ENCODE measurements at places on chromosomes 3 and 15.

DNA sequence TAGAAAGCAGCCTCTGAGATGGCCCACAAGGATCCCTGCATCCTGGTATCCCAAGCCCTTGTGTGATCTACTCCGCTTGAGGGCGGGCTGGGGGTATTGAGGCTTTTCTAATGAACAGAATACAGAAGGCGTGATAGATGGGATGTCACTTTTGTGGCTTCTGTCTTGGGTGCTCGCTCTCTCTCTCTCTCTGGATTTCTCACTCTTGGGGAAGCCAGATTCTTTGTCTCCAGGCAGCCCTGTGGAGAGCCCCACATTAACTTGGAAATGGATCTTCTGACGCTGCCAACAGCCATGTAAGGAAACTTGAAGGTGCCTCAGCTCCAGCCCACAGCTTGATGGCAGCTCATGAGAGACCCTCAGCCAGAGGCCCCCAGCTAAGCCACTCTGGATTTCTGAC, 26.9 kb upstream of the SEC62 start:
- no peak for DNase-seq

DNA sequence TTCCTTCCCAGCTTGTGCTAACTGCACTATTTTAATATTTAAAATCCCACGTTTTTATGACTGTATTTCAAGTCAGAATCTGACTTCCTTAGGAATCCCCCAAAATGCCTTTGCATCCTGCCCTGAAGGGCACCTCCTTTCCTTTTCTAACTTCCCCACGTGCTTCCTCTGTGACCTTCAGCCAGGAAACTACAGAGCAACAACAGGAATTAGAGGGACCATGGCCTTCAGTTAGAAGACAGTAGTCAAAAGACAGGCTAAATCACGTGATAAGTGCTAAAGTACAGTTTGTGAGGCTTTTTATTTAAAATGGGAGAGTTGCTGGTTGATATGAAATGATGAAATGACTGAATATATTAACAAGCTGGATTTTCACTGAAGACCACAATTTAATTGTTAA, 11.8 kb upstream of the ABHD10 start:
- no peak for DNase-seq

- DNase-seq = no peak
These were observed 189.0 kb upstream of the ICE2 start for GRCh38 chr15:60667925-60668324.

DNA sequence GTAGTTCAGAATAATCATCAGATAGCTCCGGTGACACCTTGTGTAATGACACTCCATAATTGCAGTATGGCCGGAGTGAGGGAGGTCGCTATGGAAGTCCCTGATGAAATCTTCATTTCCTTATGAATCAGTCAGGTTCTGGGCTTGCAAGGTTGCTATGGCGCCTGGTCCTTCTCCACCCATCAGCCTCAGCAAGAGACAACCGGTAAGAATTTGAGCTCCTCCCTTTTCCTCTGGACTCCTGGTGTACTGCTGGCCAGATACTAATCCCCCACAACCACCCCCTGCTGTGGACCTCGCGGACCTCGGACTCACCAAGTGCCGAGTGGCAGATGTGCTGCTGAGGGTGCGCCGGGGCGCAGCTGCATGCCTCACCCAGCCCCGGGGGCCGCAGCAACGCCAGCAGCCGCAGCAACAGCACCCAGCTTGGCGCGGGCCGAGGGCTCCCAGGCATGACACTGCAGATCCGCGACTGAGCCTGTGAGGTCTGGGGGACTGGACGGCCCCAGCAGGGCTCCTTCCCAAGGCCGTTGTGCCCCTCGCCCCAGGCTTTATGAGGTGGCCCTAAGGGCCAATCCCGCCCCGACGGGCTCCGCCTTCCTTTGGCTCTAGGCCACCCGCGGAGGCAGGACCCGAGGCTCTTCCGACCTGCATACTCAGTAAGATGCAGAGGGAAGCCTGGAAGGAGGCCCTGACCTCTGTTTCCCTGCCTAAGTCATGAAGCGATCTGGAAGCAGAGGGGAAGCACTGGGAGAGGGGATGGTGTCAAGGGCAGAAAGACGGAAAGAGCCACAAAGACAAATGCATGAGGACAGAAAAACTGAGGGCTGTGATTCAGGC, at the start of gene TIMP4:
TSS of gene TIMP4 (minus strand) at position 526 of the 840 bp plus-strand sequence. CDS start at position 454, 72 bp downstream.
- no peak for DNase-seq

DNA sequence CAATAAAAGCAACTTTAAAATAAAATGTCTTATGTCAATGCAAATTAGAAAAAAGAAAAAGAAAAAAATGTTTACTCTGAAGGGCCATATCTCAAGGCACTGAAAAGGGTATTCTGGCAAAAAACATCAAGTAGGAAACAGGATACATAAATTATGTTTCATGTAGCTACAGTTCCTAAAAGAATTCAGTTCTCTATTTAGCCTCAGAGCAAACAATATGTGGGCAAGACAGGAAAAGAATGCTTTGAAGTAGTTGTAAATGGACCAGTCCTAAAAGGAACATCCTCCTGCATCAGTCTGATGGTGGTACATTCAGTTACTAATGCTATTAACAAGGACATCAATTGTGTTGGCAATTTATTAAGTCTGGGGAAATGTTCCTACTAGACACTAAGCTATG, 8.1 kb downstream of the COMMD2 start:
- DNase-seq = no peak

GRCh38 chr3:11379824-11380701, 107.9 kb downstream of the ATG7 start:
- DNase-seq = no peak

- DNase-seq = no peak
These were observed 70.0 kb upstream of the WDR72 start for GRCh38 chr15:53829471-53829870.

- no peak for DNase-seq
These were observed 102.2 kb downstream of the ABHD5 start for GRCh38 chr3:43792904-43793303.

DNA sequence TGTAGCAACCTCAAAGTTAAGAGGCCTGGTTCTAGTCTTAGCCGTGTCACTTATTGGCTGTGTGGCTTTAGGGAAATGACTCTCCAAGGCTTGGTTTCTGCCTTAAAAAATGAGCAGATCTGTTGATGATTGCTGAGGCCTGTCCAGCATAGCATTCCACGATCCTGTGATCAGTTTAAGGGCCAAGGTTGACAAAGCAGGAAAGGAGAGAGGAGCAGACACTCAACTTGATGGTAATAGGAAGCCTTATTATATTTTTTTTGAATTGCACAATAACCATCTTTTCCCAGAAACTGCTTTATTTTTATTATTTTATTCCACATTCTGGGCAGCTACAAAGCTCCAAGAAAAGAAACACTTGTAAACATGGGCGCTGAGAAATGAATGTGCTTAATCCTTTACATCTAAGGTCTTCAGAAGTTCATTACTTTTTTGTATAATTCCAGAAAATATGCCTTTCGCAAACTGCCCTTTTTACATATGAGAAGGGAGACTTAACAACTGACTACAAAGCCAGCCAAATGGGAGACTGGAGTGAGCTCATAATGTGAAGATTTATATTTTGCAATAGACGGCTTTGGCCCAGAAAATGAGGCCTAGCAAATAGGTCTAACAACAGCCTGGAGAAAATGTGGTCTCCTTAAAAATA, 241.0 kb downstream of the ATP8B4 start:
- DNase-seq = no peak

GRCh38 chr15:72197460-72198355, at the start of gene GRAMD2A:
GRAMD2A (minus strand) TSS chr15:72197787.
- no peak for DNase-seq

GRCh38 chr3:63639806-63640205, 12.7 kb upstream of the SNTN start:
- DNase-seq = no peak

- DNase-seq = no peak
These were observed 609.5 kb upstream of the UBE2E2 start for GRCh38 chr3:22593638-22594037.

DNA sequence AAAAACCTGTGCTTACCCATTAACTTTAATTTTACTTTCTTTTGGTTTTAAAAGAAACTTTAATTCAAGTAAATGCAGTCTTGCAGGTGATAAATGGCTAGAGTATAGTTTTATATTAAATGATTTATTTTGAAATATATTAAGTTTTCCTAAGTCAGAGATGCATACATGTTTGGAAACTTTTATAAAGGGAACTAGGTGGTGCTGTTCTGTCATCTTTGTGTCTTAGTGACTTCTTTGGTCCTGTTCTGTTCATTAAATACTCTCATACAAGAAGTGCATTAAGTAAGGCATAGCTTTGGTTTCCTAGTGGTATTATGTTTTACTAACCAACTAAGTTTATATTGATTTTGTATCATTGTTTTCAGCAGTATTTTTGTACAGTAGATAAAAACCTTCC, 15.6 kb downstream of the CADM2 start:
- DNase-seq = no peak

DNA sequence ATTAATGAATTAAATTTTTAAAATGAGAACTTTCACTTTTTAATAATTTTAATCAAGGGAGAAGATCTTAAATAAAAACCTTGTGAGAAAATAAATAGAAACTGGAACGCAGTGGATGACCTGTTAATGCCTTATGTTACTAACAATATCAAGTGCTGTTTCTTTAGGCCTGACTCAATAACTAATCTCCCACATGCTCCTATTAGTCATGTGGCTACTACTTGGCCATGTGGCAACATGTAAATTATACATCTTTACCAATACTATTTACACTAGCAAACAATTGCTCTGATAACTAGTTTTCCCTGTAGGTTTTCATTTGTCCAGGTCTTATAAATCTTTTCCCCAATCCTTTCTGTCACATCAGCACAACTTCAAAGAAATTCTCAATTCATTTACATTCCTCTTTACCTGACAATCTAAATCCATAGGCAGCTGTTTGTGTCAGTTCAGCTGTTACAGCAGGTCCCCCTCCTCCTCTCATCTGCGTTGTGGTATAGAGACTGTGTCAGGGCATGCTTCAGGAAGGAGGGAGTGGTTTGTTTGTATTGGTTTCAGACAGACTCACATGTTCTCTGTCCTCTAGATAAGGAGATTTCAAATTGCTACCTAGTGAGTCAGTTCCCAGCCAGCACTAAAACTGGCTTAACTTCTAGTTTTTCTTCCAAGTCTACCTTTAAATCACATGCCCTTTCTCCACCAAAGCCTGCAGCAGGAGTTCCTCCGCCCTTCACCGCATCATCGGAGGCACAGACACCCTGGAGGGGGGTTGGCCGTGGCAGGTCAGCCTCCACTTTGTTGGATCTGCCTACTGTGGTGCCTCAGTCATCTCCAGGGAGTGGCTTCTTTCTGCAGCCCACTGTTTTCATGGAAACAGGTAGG, 11.3 kb upstream of the C3orf52 start:
- DNase-seq = no peak

- no peak for DNase-seq
These were observed 54.5 kb downstream of the NEK11 start for GRCh38 chr3:131081224-131081623.

DNA sequence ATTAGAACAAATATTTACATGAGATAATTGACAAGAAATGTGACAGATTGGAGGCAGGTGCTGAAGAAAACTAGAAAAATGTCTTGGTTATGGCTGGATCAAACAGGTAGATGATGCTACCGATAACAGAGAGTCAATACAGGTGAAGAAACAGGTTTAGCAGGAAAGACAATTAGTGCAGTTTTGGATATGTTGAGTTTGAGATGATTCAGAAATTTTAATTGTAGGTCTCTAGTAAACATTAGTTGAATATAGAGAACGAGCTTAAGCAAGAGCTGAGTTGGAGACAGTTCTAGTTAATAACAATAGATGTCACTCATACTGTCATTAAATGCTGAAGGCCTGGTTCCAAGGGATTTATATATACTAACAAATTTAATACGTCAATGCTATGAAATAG, 524.4 kb downstream of the NSUN3 start:
- DNase-seq = no peak

DNA sequence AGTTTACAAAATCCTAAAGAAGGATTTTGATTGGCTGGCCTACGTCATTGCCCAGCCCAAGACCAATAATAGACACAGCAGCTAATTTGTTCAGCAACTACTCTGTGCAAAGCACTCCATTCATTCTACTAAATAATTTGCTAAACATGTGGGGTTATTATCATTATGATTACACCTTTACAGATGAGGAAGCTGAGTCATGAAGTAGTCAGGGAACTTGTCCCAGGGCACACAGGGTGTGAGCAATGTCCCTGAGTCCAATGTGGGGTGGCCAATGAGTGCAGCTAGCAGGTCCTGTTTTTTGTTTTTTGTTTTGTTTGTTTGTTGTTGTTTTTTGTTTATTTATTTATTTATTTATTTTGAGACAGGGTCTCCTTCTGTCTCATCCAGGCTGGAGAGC, 183.6 kb downstream of the ABHD5 start:
- DNase-seq = no peak
